ENCODE measurements at places on chromosomes 2 and 18.

- DNase-seq = no peak
Measured at GRCh38 chr2:37271376-37272067, 40.1 kb downstream of the NDUFAF7 start.

- no peak for DNase-seq
Measured at GRCh38 chr2:199772035-199772976, 78.7 kb downstream of the FTCDNL1 start.

- no peak for DNase-seq
Measured at GRCh38 chr2:148955798-148956197, 80.8 kb downstream of the KIF5C start.

DNA sequence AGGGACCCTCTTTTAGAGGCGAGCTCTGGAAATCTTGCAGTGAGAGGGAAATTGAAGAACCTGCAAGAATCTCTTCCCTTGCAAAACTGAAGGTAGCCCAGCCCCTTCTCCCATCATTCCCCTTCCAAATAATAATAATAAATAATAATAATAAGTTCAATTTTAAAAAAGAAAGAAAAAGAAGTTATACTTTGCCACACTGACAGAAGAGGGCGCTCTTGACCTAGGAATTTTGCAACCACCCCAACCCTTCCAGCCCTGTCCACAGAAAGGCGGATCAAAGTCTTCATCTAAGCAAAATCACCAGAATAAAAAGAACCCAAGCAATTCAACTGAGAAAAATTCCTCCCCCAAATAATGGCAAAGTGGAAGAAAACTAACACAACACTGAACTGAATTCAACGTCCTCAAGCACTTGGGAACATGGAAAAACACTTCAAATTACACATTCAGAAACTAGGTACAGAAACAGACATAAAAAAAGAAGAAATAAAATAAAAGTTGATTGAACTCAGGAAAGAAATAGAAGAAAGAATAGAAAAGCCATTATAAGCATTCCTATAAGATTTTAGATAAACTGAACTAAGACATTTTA is 98.9 kb upstream of the GLS start:
- no peak for DNase-seq

GRCh38 chr18:32372381-32373061 is 98.2 kb downstream of the GAREM1 start:
- no peak for DNase-seq

- DNase-seq = no peak
Measured at GRCh38 chr2:168246072-168246482, 1.3 kb downstream of the STK39 start.

DNA sequence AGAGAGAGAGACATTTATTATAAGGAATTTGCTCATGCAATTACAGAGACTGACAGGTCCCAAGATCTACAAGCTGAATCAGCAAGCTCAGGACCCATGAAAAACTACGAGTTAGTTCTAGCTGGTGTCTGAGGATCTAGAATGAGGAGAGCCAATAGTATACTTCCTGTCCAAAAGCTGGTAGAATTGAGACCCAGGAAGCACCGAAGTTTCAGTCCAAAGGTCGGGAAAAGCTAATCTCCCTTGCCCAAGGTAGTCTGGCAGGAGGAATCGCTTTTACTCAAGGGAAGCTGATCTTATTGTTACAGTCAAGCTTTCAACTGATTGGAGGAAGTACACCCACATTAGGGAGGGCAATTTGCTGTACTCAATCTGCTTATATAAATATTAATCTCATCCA is 389.6 kb downstream of the ADCYAP1 start:
- no peak for DNase-seq

- no peak for DNase-seq
Measured at GRCh38 chr2:67374481-67374880, 22.7 kb upstream of the ETAA1 start.

GRCh38 chr2:146990311-146991054 is 854.3 kb upstream of the ACVR2A start:
- no peak for DNase-seq

GRCh38 chr18:34600158-34600557 is 109.9 kb upstream of the DTNA start:
- no peak for DNase-seq

GRCh38 chr18:22391407-22392345 is 26.0 kb downstream of the CTAGE1 start:
- DNase-seq = peak; percentile 29

- DNase-seq = no peak
Measured at GRCh38 chr2:62163106-62163831, 32.6 kb upstream of the B3GNT2 start.

DNA sequence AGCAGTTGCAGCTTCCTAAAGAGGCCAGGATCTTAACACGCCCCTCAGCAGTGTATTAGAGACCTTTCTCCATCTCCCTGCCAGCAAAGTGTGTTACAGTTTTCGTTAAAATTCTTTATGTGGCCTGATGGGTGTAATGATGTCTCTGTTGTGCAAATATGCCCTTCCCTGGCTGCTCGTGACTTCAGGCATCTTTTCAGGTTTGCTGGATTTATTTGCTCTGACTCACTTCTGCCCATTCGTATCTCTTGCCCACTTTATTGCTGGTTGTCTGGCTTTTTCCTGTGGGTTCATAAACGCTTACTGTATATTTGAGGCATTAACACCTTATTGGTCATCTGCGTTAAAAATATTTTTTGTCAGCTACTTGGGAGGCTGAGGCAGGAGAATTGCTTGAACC is 134.5 kb downstream of the ASB1 start:
- DNase-seq = no peak

- DNase-seq = no peak
Measured at GRCh38 chr2:6784291-6784690, 81.4 kb downstream of the CMPK2 start.

- no peak for DNase-seq
Measured at GRCh38 chr2:149690825-149691224, 103.2 kb upstream of the MMADHC start.

- DNase-seq = no peak
Measured at GRCh38 chr2:41040782-41041520, 589.1 kb upstream of the SLC8A1 start.

DNA sequence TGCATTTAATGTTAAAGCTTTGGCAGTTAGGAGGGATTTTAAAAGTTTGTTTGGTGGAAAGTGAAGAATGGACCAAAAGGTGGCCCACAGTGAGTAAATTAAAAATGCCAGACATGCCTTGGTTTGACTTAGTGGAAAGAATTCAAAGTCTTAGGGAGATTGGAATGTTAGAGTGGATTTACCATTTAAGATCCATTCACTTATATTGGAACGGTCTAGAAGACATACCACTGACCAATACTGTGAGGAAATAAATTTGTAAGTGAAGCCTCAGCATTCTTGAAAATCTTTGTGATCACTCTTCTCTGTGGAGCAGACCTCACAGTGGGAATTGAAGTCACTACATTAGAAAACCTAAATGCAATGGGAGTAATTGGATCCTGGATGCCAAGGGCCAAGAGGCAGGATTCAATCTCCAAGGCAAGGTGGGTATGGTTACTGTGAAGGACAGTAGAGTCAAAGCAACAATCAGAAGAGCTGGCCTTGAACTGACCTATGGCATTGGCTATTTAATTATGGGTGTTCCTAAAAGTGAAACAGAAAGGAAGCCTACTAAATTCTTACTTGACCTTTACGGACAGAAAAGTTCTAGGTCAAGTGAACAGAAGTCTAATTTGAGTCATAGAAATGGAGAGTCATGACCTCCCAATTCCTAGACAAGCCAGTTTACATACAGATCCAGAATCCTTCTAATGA is 40.2 kb upstream of the VRK2 start:
- no peak for DNase-seq

DNA sequence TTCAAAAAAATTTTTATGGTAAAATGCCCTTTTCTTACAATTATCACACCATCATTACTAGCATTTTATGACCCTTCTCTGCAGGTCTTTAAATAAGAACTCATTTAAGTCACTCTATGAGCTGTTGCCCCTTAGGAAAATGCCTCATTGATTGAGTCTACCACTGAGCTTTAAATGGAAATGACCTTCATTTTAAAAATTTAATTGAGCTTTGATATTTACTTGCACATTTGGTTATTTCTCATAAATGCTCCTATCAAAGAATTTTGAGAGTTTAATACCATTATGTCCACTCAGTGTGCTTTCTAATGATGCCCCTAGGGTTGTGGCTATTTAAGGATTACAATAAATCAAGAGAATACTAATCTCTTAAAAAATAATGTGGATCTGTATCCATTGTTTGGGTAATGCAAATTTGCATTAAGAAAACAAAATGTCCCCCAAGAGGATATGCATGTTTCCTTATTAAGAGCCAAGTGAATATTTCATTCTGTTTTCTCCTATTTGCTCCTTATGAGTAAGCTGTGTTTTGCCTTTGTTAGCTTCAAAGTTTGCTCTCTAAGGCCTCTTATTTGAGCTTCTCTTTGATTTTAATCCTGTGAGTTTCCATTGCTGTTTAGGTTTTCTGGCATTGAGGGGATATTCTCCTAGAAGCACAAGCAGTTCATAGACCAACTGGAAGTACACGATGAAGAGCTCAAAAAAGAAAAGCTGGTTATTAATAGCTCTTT is 69.8 kb downstream of the CERS6 start:
- DNase-seq = no peak

DNA sequence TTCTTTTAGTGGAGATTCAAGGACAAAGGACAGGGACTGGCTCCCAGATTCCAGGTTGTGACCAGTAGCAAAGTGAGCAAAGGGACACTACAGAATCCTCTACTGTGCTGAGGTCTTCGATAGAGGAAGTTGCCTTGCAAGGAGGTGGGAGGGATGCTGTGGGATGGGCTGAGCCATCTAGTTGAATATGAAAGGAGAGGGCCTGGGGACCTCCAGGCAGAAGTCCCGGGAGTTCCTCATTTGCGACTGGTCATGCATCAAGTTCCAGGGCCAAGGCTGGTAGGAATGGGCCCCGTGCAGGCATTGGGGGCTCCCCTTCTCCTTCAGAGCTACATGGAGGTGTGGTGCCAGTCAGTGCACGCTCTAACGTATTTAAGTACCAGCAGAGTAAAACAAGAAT is 12.6 kb upstream of the PROM2 start:
- no peak for DNase-seq

DNA sequence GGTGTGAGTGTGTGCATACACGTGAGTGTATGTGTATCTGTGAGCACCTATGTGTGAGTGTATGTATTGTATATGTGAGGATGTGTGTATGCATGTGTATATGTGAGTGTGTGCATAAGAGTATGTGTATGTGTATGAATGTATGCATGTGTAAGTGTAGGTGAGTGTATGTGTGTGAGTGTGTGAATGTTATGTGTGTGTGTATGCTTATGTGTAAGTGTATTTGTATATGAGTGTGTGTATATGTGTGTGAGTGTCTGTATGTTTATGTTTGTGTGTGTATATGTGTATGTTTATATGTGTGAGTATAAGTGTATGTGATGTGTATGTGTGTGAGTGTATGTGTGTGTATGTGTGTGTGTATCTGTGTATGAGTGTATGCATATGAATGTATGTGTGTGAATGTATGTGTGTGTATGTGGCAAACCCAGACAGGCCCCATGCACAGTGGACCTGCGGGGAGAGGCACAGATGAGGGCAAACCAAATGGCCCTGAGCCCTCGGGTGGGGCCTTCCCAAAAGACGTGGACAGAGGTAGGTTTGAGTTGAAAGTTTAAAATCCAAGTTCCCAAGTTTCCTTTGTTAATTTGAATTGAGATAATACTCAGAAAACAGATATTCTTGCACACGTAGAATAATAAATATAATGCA is 51.5 kb downstream of the EDAR start:
- no peak for DNase-seq

- DNase-seq = no peak
Measured at GRCh38 chr2:63040586-63040985, 10.0 kb upstream of the OTX1 start.

GRCh38 chr18:63551769-63552168 is 9.6 kb downstream of the SERPINB12 start:
- no peak for DNase-seq

- no peak for DNase-seq
Measured at GRCh38 chr2:78601113-78601512, 424.4 kb upstream of the REG3G start.

- no peak for DNase-seq
Measured at GRCh38 chr18:76362676-76363075, 132.4 kb downstream of the ZNF516 start.

- DNase-seq = no peak
Measured at GRCh38 chr2:176122683-176123410, at the start of gene HOXD9. Gene HOXD9 (plus strand): TSS chr2:176122719. CDS start chr2:176122769, 50 bp downstream.

GRCh38 chr2:227608561-227609338 is 5.9 kb downstream of the SCYGR3 start:
- DNase-seq = peak; percentile 24

- DNase-seq = no peak
Measured at GRCh38 chr2:173934895-173935294, 30.3 kb downstream of the SP3 start.

- DNase-seq = no peak
Measured at GRCh38 chr2:204145791-204146190, 209.2 kb downstream of the ICOS start.

- DNase-seq = peak; percentile 71
Measured at GRCh38 chr2:73291093-73291460, 2.3 kb downstream of the EGR4 start.

Measured in activated T-cell treated with anti-CD3 and anti-CD28 coated beads, Interleukin-2, amount 50 U/mL, for 1 hour (primary cell).